ENCODE measurements at places on chromosomes 1 and 21.
A peak's percentile ranks its signal among the peaks of the same experiment; 100 is the strongest.

- H3K36me3 ChIP-seq = no peaks in the 10 kb centered on the region
- DNase-seq = no peak
- H3K27me3 ChIP-seq = peaks cover 5% of the 10 kb centered on the region
- peaks cover 12% of the 10 kb centered on the region for H3K4me1 ChIP-seq
Measured at GRCh38 chr1:205961991-205962820, 18.9 kb upstream of the SLC26A9 start.

DNA sequence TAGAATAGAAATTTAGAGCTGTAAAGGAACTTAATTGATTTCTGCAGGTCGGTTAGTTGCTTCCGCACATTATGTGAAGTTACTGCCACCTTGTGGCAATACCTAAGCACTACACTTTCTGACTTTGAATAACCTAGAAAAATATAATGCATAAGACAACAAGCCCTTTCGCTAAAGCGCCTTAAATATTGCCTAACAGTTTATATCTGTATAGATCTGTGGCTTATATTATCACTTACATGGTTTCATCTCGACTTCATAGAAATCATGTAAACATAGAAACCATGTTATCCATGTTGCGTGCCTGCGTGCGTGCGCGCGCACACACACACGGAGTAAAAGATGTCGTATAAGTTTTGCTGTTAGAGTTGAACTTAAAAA is 10.9 kb upstream of the IFI16 start:
- peaks cover 6% of the 10 kb centered on the region for H3K4me1 ChIP-seq
- H3K27me3 ChIP-seq = no peaks in the 10 kb centered on the region
- DNase-seq = peak; percentile 31
- H3K4me3 ChIP-seq = no peak overlapping the region

- peaks cover 6% of the 10 kb centered on the region for H3K27me3 ChIP-seq
- no peaks in the 10 kb centered on the region for H3K36me3 ChIP-seq
- no peak for DNase-seq
- no peak overlapping the region for H3K4me3 ChIP-seq
Measured at GRCh38 chr21:34061983-34062382, 11.4 kb upstream of the MRPS6 start.

GRCh38 chr1:98403963-98404480 is 257.5 kb upstream of the SNX7 start:
- DNase-seq = no peak
- no peaks in the 10 kb centered on the region for H3K4me1 ChIP-seq
- H3K36me3 ChIP-seq = no peaks in the 10 kb centered on the region
- no peak overlapping the region for H3K27ac ChIP-seq
- H3K4me3 ChIP-seq = no peak overlapping the region

GRCh38 chr1:55720261-55720660 is 505.1 kb upstream of the USP24 start:
- H3K4me1 ChIP-seq = no peaks in the 10 kb centered on the region
- peaks cover 10% of the 10 kb centered on the region for H3K27me3 ChIP-seq
- no peak for DNase-seq
- H3K36me3 ChIP-seq = no peaks in the 10 kb centered on the region
- H3K27ac ChIP-seq = no peak overlapping the region

DNA sequence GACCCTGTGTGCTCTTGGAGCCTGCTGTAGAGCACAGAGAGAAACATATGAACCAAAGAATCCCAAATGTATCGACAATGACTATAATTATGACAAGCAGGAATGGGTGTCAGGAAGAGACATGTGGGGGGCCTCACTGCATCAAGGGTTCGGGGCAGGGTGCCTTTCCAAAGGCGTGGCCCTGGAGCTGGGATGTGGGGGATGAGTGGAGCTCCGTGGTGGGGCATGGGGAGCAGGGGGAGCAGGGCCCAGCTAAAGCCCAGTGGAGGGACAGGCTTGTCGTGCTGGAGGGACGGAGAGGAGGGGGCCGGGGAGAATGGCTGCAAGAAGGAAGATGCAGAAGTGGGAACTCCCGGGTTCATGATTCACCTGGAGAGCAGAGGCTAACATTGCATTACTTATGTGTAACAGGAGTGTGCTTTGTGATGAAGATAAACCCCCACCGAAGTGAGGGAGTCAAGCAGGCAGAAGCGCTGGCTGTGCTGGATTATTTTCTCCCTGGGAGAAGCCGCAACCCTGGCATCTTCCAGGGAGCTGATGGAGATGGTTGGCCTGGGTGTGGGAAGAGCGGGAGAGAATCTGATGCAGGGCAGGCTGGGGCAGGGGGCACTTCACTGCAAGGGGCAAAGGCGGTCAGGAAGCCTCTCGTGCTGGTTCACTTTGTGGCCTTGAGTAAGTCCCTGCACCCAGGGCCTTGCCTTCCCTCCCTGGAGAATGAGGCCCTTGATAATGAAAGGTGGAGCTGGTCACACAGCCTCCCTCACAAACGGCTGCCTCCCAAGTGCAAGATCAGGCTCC is 124.6 kb upstream of the RUNX3 start:
- DNase-seq = no peak
- H3K27ac ChIP-seq = no peak overlapping the region
- no peaks in the 10 kb centered on the region for H3K4me1 ChIP-seq
- no peak overlapping the region for H3K4me3 ChIP-seq
- no peaks in the 10 kb centered on the region for H3K36me3 ChIP-seq

DNA sequence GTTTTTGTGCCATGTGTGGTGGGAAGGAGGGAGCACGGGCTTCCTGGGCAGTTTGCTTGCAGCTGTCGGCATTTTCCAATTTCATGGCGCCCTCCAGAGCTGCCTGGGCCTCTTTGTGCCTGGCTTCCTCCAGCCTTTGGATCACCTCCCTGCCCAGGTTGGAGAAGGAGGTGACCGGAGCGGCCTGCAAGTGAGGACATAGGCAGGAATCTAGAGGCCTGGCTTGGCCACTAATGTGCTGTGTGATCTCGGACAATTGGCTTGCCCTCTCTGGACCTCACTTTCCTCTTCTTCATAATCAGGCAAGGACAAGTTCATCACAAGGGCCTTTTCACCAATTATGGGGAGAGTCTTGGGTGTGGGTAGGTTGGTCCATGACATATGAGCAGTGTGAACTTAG is 245.1 kb downstream of the MATN1 start:
- DNase-seq = no peak
- no peak overlapping the region for H3K27ac ChIP-seq
- no peak overlapping the region for H3K4me3 ChIP-seq
- no peaks in the 10 kb centered on the region for H3K27me3 ChIP-seq
- no peaks in the 10 kb centered on the region for H3K4me1 ChIP-seq
- peaks cover 3% of the 10 kb centered on the region for H3K36me3 ChIP-seq

Data from stimulated activated naive B cell treated with anti-CD40 and anti-IgM and Interleukin-4, amounts not matched to agents 10 μg/mL and 1 μg/mL and 100 μg/mL, for 72 hours (primary cell).